ENCODE measurements at places on chromosomes 4 and X. TPM values are rescaled to one million over a fixed set of nuclear protein-coding genes. Genes with fewer than 3 reads are reported as not detected.

- no peak for DNase-seq
Observed at GRCh38 chrX:153693216-153694086, 5.7 kb downstream of the SLC6A8 start.

GRCh38 chr4:38177641-38178391 lies 217.6 kb downstream of the PTTG2 start:
- no peak for DNase-seq

GRCh38 chr4:177403746-177404145 lies 38.5 kb downstream of the AGA start:
- DNase-seq, result no peak

- DNase-seq, result no peak
Observed at GRCh38 chr4:94634271-94634670, 123.5 kb upstream of the BMPR1B start.

- no peak for DNase-seq
Observed at GRCh38 chrX:153871946-153872878, 13.8 kb downstream of the L1CAM start.

The ODAPH gene
- total RNA-seq, result not detected

The DCHS2 gene
- 2.6 TPM for total RNA-seq

The PPM1K gene
- 10.7 TPM for total RNA-seq

- no peak for DNase-seq
Observed at GRCh38 chr4:37780444-37781130, 45.9 kb upstream of the PGM2 start.

DNA sequence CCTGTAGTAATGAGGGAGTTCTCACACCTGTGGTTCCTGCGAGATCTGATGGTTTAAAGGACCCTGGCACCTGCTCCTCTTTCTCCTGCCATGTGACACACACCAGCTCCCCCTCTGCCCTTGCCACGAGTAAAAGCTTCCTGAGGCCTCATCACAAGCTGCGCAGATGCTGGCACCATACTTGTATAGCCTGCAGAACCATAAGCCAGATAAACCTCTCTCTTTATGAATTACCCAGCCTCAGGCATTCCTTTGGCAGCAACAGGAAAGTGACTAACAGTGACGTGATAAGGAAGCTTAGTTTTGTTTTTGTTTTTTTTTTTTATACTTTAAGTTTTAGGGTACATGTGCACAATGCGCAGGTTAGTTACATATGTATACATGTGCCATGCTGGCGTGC lies 130.9 kb downstream of the AFAP1 start:
- DNase-seq, result no peak

DNA sequence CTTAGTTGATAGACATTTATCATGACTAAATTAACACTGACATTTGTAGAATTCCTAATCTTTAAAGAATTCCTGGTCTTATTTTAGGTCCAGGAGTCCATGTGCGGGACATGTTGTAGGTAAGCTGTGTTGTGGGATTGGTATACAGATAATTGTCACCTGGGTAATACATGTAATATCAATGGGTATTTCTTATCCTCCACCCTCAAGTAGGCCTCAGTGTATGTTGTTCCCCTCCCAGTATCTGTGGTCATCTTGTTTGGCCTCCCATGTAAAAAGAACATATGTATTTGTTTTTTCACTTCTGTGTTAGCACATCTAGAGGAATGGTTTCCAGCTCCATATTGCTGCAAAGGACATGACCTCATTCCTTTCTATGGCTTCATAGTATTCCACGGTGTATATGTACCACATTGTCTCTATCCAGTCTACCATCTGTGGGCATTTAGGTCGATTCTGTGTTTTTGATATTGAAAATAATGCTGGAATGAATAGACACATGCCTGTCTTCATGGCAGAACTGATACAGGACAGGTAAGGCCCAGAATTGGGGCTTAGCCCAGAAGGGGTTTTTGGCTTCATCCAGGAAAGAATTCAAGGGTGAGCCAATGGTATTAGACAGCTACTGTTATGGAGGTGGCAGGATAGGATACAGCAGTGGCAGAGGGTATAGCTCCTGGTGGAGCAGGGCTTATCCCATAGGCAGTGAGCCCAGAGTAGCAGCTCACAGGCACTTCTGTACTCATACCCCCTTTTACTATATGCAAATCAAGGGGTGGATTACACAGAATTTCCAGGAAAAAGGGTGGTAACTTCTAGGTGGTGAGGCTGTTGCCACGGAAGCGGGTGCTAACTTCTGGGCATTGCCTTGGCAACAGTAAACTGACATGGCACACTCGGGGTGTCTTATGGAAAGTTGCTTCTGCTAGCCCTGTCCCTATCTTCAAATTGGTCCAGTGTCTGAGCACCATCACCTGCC lies 66.1 kb upstream of the WDR1 start:
- no peak for DNase-seq

DNA sequence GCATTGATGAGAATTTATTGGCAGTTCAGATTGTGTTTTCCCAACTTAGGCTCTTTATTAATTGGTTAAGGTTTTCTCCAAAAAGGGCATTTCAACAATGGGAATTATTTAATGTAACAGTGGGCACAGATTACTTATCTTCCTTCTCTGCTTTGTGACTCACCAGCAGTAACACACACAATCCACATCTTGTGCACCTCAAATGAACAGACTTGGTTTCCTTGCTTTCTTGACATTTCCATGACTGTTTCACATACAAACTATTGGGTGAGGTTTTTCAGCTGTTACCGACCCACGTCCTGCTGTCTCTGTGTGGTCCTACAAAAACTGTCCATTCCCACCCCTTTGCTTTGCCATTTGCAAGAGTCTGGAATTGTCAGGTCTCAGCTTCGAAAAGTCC lies 38.1 kb downstream of the CCNI start:
- no peak for DNase-seq

DNA sequence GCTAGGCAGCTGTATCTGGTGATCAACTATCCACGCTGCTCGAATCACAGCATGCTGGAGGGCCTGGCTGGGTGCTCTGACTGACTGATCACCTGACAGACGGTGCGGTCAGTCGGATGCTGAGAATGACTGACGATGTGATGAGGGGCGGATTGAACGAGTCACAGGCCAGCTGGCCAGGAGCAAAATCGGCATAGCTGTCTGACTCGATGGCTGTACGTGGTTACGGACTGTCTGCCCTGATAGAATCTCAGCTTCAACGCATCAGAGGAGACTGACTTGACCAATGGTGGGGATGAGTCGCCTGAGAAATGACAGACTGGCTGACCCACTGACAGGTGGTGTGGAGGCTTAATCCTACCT lies 1.0 kb upstream of the SUV39H1 start:
- DNase-seq, result no peak

DNA sequence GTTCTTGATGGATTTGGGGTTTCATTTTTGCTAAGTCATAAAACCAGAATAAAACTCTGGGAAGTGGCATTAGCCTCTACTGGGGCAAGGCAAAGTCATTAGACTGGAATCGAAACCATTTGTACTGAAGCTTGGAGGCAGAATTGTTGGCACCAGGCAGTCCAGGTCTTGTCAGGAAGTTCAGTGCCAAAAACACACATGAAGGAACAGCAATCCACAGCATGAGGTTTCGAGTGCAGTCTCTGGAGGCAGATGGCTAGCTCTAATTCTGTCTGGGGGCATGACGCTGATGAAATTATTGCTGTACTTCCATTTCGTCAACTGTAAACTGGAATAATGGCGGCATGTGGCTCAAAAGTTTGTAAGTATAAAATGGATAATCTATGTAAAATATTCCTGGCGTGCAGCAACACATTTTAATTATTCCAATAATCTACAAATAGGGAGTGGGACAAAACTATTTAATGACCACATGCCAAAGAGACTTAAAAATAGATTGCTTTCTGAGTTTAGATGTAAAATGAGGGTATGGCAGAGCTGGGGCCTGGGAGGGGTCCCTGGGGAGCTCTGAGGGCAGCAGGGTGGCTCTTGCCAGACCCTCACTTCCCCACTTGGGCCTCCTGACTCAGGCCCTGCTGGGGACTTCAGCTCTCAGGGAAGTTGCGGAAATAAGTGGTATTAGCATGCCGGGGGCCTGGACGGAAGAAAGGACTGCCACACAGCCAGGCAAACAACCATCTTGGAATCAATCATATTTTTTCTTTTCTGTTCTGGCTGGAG lies 18.8 kb upstream of the CENPU start:
- no peak for DNase-seq

GRCh38 chrX:54288277-54288676 lies 69.6 kb downstream of the WNK3 start:
- no peak for DNase-seq

GRCh38 chr4:105426187-105426897 lies 47.5 kb downstream of the PPA2 start:
- no peak for DNase-seq

The ALPK1 gene
- 0.43 TPM for total RNA-seq
